Activated T-cell treated with anti-CD3 and anti-CD28 coated beads for 48 hours (primary cell): ENCODE measurements at places on chromosomes 5 and 9.

- DNase-seq = no peak
Observed at GRCh38 chr5:37424441-37424840, 45.3 kb downstream of the WDR70 start.

GRCh38 chr5:82332064-82332855, 54.1 kb upstream of the RPS23 start:
- DNase-seq = no peak

GRCh38 chr9:121021301-121021700, 28.8 kb downstream of the C5 start:
- no peak for DNase-seq

GRCh38 chr9:89408628-89409101, 89.2 kb downstream of the SEMA4D start:
- DNase-seq = no peak

DNA sequence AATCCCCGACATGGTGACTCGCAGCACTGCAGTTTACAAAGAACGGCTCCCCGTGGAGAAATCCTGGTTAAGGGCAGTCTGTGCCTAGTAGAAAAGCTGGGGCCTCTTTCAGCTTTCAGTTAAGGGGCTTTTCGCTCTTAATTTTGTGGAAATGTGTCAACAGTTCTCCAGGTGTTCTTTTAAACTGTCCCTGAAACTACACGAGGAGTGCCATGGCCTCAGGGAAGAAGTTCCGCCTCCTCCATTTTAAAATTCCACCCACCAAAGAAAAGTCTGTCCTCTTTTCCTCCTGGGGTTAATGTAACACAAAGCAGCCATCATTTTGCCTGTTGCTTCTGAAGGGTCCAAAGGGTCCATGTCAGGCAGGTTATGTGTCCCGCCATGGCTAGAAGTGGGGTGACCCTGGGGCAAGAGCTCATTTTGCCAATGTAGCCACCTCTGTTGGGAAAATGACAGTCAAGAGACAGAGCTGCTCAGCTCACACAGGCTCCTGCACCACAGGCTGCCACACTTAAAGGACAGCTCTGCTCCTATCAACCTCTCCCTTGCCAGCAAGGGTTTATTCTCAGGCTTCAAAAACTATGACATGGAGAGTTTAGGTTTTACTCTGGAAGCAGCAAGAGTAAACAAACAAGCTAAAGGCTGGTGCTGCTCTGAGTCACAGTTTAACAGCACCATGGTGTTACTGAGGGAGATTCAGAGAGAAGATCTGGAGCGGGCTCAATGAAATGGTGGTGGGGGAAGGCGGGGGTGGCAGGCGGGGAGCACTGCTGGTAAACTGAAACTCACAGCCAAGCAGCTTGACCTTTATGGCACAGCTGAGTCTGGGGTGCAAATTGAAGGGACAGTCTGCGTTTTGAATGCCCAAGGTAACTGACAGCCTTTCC, 3.2 kb downstream of the WHRN start:
- no peak for DNase-seq

GRCh38 chr9:126411225-126411947, 84.8 kb downstream of the MVB12B start:
- no peak for DNase-seq

- no peak for DNase-seq
Observed at GRCh38 chr5:135264451-135265440, 134.3 kb downstream of the MACROH2A1 start.

DNA sequence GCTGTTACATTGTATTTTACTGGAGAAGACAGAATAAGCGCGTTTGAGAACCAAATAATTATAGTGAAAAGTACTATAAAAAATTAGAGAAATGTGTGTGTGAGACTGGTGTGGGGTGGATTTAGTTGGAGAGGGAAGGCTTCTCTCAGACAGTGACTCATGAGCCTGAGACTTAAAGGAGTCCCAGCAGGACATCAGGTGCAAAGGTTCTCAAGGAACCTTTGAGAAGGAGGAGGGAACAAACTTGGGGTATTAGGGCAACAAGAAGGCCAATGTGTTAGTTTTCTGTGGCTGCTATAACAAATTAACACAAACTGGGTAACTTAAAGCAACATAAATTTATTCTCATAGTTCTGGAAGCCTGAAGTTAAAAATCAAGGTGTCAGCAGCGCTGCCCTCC, 4.9 kb downstream of the DDX4 start:
- DNase-seq = no peak

DNA sequence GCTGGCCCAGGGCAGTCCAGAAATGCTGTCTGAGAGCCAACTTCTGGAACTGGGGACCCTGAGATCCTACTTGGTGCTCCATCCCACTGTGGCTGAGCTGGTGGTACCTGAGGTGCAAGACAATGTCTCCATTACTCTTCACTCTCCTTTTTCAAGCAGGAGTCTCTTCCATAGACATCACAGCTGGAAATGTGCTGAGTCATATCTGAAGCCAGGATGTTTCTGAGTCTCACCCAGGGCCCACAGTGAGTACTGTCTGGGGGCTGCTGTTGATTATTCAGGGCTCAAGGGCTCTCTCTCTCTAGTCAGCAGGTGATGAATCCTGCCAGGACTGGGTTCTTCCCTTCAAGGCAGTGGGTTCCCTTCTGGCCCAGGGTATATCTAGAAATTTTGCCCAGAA, 145.2 kb upstream of the TAS2R1 start:
- no peak for DNase-seq

DNA sequence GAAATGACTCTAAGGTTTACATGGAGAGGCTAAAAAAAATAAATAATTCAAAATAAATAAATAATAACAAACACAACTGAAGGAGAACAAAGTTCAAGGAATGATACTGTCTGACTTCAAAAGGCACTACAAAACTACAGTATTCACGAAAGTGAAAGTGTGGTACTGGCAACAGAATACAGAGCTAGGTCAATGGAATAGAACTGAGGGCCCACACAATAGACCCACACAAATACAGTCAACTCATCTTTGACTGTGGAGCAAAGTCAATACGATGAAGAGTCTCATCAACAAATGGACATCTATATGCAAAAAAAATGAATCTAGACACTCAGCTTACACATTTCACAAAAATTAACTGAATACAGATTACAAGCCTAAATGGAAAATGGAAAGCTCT, 75.3 kb downstream of the FBXW11 start:
- no peak for DNase-seq

DNA sequence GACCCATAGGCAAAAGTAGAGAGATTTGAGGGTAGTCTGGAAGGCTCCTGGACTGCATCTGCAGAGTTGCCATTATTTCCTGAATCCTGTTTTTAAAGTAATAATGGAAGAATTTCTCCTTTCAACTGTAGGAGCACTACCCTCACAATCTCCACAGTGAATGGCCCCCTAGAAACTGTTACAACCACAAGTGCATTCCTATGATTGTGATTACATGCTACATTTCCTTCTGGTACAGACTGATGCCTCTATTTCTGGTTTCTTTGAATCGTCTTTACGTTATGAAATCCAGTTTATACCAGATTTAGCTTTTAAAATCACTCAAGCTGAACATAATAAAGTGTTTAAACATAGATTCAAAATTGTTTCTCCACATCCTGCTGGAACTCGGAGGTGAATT, 49.4 kb downstream of the FRMPD1 start:
- no peak for DNase-seq

DNA sequence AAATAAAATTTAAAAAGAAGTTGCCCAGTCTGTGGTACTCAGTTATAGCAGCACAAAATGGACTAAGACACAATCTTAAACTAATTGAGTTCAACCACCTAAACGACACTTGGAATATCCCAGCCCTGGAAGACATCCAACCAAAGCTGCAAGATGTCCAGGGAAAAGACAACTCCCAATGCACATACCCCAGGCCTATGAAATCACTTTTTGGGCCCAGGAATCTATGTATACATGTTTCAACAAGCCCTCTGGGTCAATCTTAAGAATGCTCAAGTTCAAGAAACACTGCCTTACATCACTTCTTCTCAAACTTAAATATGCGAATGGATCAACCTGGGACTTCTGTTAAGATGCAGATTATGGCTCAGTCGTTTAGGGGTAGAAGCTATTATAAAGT, 148.6 kb downstream of the ELAVL2 start:
- no peak for DNase-seq

GRCh38 chr5:151612689-151613427, 21.7 kb upstream of the FAT2 start:
- peak; percentile 23 for DNase-seq

DNA sequence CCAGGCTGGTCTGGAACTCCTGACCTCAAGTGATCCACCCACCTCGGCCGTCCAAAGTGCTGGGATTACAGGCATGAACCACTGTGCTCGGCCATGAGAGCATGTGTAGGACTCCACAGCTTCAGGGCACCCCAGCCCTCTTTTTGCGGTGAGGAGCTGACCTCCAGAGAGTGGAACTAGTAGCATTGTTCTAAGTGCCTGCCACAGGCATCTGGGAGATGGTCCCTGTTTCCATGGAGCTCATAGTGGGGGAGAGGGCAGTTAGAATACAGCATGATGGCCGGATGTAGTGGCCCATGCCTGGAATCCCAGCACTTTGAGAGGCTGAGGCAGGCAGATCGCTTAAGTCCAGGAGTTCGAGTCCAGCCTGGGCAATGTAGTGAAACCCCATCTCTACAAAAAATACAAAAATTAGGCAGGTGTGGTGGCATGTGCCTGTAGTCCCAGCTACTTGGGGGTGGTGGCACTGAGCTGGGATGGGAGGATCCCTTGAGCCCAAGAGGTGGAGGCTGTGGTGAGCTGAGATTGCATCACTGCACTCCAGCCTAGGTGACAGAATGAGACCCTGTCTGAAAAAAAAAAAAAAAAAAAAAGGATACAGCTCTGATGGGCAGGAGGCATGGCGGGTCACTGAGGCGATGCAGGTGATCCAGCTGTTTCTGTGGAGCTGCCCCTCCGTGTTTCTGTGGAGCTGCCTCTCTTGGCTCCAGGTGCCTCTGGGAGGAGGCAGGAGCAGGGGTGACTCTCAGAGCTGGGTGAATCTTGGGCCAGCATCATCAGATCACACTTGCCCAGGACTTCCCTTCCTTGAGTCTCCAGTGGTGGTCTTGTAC, 4.2 kb downstream of the ASS1 start:
- no peak for DNase-seq

- no peak for DNase-seq
Observed at GRCh38 chr9:97627624-97628023, 5.5 kb downstream of the TSTD2 start.

GRCh38 chr9:74035786-74036185, 461.3 kb upstream of the RORB start:
- no peak for DNase-seq

DNA sequence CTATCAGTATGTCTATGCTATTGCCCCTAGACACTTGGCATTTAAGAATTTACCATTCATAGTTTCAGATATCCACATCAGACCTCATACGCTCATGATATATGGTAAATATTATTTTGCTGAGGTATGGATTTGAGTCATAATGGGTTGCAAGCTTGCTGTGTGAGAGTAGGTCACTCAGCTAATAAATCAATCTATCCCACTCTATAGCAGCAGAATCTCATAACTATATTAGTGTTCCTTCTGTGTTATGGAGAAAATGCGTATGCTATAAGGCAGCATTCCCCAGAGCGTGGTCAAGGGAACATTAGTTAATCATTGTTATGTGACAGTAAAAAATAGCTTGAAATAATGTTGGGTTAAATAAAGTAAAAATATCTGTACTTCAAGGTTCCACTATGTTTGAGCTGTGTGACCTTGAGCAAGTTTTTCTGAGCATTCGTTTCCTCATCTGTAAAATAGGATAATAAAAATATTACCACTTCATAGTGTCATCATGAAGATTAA, 7.7 kb downstream of the TRIM32 start:
- DNase-seq = no peak

DNA sequence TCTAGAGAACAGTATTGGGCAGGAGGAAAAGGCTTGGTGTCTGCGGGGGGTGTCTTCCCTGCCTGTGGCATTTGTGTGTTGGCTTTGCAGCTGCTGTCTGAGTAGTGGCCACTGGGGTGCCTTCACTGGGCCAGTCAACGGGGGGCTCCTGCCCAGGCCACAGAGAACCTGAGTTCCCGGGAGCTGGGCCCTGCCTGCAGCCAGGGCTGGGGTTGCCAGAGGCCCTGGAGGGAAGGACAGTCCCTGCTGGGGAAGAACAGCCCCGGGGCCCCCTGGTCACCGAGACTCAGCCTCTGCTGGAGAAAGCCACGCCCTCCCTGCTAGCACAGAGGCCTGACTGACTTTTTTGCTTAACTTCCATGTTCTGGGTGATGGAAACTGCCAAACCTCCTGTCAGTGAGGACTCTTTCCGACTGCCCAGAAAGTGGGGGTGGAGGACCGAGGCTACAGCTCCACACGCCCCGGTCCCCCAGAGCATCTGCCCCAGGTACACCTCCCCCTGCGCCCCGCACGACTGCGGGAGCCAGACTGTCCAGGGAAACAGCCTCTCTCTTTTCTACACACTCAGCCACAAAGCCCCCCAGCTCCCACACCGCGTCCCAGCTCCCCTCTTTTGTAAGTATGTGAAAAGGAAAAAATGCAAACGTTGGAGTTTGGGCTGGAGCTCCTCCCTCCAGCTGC, 133.4 kb downstream of the DAB2IP start:
- DNase-seq = no peak

DNA sequence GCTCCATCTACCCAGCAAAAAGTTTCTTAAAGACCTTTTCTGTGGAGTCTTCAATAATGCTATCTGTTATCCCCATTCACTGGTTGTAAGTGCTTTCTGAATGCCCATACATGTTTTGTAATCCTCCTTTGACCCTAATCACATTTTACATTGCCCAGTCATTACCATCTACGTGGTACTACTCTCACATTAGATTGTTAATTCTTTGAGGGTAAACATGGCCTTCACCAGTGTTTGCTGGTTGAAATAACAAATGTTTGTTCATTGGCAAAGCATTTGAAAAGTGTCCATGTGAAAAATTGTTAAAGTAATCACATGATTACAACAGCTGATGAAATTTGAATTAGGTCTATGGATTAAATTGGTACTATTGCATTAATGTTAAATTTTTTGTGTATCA, 31.8 kb downstream of the MEGF10 start:
- no peak for DNase-seq

DNA sequence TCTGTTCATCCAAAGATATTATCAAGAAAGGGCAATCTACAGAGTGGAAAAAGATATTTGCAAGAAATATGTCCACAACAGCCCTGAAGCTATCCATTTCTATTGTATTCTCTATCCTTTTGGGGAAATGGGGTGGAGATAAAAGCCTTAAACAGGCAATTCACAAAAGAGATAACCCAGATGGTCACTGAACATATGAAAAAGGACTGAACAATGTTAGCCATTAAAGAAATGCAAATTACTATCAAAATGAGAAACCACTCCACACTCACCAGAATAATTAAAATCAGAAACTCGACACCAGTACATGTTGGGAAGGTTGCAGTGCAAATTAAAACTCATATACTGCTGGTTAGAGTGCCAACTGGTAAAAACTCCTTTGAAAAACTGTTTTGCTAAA, 955.2 kb upstream of the DMAC1 start:
- DNase-seq = no peak

DNA sequence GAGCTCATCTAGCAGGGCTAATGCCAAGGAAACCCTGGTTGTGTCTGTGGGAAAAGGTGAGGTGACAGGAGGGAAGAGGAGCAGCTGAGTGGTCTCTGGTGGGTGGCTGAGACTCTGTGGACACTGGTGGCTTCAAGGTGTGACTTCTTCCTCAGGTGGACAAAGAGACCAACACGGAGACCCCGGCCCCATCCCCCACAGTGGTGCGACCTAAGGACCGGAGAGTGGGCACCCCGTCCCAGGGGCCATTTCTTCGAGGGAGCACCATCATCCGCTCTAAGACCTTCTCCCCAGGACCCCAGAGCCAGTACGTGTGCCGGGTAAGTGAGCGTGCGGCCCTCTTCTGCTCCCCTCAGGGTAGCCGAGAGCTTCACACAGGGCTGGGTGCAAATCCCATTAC, 31.1 kb upstream of the RARS1 start:
- no peak for DNase-seq

- peak; percentile 51 for DNase-seq
Observed at GRCh38 chr5:157464519-157465171, 4.6 kb downstream of the NIPAL4 start.

- no peak for DNase-seq
Observed at GRCh38 chr5:14059810-14060209, 83.3 kb upstream of the TRIO start.
